ENCODE measurements at places on chromosomes 2 and 18. TPM values are rescaled to one million over a fixed set of nuclear protein-coding genes. Genes with fewer than 3 reads are reported as not detected.
A peak's percentile ranks its signal among the peaks of the same experiment; 100 is the strongest.

DNA sequence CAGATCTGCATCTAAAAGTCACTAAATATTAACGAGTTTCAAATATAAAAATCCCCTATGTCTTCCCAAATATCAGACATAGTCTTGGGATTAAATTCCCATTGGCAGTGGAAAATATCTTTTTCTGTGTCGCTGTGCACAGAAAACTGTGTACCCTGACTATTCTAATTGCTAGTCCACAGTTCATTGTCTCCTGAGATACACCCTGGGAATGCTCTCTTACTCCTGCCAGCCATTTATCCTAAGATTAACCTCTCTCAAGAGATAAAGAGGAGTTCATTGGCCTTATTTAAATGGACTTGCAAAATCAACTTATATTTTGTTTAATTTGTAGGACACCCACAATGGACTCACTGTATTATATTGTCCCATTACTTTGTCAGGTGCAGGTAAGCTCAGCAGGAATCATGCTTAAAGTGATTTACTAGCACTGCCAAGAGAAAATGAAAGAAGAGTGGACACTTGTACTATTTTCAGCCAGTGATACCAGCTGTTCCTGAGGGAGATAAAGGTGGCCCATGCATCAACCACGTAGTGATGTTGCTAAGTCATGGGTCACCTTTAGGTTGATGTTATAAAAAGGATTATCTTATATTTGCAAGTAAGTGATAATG, 553.8 kb downstream of the PIK3C3 start:
- DNase-seq: no peak

GRCh38 chr2:19046986-19047780, 311.2 kb downstream of the OSR1 start:
- DNase-seq: peak; percentile 70

DNA sequence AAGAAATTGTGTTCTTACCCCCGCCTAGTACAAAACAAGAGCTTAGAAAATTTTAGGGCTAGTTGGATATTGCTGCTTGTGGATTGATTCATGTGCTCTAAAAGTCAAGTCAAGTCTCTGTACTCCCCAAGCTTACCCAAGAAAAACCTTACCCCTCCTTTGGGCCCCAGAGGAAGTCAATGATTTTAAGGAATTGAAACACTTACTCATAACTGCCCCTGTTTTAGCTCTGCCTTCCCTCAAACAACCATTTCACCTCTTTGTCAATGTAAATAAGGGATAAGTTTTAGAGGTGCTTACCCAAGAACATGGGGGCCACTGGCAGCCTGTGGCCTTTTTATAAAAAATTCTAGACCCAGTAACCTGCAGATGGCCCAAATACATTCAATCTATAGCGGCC, 136.6 kb upstream of the RMP24 start:
- no peak for DNase-seq

DNA sequence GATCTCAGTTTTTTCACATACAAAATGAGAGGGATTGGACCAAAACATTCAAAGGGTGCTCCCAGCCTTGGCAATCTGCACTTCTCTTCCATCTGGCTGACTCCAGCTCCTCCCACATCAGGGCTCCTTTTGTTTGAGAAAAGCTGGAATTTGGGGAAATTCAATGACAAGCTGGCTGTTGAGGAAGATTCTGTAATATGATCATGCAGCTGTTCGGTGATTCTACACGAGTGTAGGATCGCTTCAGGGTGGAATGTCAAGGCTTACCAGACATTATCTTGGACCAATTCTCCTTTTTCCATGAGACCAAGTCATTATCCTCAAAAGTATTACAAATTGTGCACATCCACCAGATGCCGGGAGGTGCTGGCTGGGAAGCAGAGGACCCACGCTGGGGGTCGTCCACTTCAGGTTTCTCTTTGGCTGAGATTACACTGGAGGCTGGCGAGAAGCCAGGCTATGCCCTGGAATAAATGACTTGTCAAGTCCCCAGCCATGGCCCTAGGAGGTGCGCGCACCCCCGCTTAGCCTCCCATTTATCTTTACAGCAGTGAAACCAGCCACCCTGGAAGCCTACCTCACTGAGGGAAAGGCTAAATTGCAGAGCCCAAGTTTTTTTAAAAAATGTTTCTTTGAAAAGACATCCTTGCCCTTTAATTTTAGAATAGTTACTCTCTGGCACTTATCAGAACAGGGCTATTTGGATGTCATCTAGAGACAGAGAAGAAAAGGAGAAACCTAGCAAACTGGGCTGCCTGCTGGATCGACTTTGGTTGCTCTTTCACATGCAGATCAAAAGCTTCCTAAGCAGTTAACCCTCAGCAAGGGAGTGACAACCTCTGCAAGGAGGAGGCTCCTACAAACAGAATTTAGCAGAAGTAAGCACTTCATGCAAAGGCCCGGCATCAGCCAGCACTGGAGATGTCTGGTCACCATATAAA, 42.5 kb upstream of the LCLAT1 start:
- DNase-seq: no peak

- no peak for DNase-seq
These were observed 46.9 kb upstream of the STRN start for GRCh38 chr2:37013315-37013641.

GRCh38 chr18:63207835-63208234, 111.7 kb downstream of the BCL2 start:
- DNase-seq: no peak

GRCh38 chr2:239934571-239935171, 90.5 kb downstream of the NDUFA10 start:
- peak; percentile 71 for DNase-seq

Gene ANKRD29
- 2.8 TPM for total RNA-seq

Gene RAB6C
- total RNA-seq: not detected

Gene CXCR1
- total RNA-seq: not detected

Gene CCNYL1
- total RNA-seq: 9.2 TPM

Gene IL36A
- not detected for total RNA-seq

Gene GPD2
- total RNA-seq: 64.4 TPM

Gene REL
- total RNA-seq: 6.1 TPM
